ENCODE measurements at places on chromosomes 4 and X. TPM values are rescaled to one million over a fixed set of nuclear protein-coding genes. Genes with fewer than 3 reads are reported as not detected.

Gene BEX1
- total RNA-seq, result 16.6 TPM

Gene UPF3B
- total RNA-seq, result 8.8 TPM

DNA sequence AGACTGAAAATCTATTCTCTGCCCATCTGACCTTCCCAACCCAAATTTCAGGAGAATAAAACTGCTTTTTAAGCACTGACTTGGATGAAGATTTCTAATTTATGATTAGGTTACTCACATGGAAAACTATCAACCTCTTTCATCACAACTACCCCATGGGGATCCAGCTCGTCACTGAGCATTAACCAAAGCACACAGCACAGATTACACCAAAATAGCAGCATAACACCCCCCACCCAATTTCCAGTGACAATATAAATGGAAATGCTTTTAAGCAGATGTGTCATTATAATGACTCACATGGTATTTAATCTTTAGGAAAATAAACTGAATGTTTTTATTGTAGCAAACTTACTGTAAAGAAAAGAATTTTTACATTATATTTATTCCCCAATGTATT, 9.7 kb downstream of the SERTM2 start:
- H3K36me3 ChIP-seq, result no peaks in the 10 kb centered on the region

- no peak overlapping the region for H3K27ac ChIP-seq
- DNase-seq, result no peak
- no peaks in the 10 kb centered on the region for H3K27me3 ChIP-seq
- H3K36me3 ChIP-seq, result no peaks in the 10 kb centered on the region
- H3K4me1 ChIP-seq, result peaks cover 12% of the 10 kb centered on the region
Observed at GRCh38 chrX:43646800-43647199, 9.3 kb upstream of the MAOA start.

DNA sequence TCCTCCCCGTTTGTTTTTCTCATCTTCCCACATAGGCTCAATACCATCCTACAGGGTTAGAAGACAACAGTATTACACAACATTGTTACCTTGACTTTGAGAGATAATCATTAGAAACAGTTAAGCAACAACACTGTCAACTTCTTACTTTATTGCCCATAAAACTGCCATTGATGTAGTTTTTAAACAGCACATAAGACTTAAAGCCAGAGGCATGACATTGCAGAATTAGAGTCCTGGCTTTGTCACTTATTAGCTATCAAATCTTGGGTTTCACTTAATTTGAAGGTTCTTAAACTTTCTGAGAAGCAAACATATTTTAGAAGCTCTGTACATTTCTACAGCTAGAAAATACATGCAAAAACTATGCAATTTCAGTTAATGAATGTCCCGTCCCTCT, 41.8 kb downstream of the EIF4E start:
- no peak overlapping the region for H3K4me3 ChIP-seq
- peaks cover 40% of the 10 kb centered on the region for H3K36me3 ChIP-seq
- H3K4me1 ChIP-seq, result no peaks in the 10 kb centered on the region
- DNase-seq, result no peak

DNA sequence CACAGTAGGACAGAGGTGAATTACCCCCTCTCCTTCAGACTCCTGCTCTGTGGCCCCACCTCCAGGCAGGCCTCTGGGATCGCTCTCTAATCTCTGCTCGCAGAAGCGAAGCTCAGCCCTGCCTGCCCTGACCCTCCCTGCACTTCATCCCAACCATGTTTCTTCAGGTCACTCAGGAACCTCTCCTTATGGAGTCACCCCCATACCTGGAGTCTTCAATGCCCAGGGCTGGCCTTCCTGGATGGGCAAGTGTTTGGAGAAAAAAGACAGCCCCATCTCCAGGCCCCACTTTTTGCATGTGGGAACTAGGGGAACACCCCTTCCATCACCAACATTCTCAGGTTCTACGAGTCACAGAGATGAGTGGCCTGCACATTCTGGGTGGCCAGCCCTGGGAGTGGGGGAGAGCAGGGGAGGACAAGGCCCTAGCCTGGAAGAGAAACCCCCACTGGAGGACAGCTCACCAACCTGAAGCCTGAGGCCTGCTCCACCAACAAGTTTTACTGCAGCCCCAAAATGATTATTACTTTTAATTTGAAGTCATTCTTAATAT, 90.8 kb downstream of the PPP2R2C start:
- no peaks in the 10 kb centered on the region for H3K4me1 ChIP-seq
- no peak for DNase-seq
